ENCODE measurements at places on chromosomes 6 and 20.

GRCh38 chr20:12984069-12984765 lies 24.6 kb upstream of the SPTLC3 start:
- no peak for DNase-seq

DNA sequence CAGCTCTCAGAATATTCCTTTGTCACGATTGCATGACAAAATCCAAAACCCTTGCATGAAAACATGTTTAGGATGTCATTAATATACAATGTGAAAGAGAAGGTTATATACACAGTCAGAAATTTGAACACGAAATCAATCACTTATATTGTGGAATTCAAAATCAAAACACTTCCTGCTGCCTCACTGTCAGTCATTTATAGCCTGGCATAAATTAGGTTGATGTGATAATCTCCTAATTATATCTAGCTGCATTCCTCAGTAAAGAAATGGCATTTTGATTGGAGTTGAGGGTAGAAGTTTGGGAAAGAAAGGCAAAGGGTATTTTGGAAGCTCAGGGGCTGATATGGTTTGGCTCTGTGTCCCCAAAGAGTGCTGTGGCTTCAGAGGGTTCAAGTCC lies 24.1 kb upstream of the BEND6 start:
- DNase-seq = no peak

DNA sequence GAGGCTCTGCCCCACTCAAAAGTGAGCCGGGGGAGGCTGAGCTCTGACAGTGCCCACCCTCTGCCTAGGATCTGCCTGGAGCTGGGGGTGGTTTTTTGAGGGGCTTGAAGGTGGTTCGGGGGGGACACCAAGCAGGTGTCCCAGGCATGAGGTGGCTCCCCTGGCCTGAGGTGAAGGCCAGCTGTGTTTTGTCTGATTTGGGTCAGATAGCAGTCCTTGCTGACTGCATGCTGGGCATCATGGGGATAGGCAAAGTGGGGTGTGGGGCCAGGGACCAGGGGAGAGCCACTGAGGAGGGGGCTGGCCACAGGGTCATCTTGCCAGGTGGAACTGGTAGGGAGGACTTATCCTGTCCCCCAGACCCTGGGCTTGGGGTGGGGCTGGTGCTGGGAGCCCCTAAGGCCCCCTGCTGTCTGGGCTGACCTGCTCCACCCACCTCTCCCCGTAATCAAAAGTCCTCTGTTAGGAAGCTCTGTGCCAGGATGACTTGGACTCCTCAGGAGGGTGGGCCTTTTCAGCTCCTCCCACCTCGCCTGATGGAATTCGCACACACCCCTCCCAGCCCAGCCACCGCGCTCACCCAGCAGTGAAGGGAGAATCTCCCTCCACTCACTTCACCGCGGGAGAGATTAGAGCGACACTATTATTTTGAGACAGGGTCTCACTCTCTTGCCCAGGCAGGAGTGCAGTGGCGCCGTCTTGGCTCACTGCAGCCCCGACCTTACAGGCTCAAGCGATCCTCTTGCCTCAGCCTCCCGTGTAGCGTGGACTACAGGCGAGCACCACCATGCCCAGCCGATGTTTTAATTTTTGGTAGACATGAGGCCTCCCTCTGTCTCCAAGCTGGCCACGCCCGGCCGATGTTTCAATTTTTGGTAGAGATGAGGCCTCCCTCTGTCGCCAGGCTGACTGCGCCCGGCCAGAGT lies 1.5 kb upstream of the COL9A3 start:
- DNase-seq = no peak

DNA sequence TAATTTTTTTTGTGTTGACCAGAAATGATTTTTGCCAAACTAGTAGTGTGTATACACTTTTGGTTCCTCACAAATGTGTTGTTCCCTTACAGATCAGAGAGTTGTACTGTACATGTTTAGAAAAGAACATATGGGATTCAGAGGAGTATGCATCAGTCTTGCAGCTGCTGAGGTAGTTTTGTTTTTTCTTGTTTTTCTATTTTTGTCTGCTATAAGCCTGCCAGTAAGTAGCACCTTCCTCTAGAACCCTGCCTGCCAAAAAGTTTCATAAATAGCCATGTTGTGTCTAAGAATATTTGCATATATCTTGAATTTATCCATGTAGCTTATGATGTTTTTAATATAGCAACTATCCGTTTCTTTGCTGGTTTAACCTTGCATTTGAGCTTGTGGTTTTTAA lies 46.4 kb downstream of the ORC3 start:
- no peak for DNase-seq

- no peak for DNase-seq
These were observed 81.4 kb downstream of the ANKS1A start for GRCh38 chr6:34970488-34970887.

DNA sequence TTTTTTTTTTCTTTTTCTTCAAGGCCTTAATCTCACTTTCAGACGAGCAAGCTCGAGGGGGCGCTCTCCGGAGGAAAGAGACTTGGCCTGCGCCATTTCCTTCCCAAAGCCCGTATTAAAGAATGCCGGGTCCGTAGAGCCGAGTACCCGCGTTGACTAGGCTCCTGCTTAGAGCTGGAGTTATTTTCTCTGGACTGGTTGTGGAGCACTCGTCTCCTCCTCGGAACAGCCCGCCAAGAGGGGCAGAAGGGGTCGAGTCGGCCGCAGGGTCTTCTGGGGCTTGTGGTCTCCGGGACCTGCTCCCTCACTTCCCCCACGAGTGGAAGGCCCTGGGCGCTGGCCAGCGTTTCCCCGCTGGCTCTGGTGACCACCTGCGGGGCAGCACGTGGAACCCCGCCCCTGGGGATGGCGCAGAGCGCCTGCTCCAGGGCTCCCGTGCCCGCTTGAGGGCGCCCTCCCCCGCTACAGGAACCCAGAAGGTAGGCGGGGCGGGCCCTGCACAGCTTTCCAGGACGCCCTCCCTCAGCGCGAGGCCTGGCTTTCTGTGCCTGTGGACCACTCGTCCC lies 2.7 kb upstream of the MEI4 start:
- DNase-seq = peak; percentile 19

- no peak for DNase-seq
These were observed 7.5 kb upstream of the SIRPA start for GRCh38 chr20:1887756-1888155.

DNA sequence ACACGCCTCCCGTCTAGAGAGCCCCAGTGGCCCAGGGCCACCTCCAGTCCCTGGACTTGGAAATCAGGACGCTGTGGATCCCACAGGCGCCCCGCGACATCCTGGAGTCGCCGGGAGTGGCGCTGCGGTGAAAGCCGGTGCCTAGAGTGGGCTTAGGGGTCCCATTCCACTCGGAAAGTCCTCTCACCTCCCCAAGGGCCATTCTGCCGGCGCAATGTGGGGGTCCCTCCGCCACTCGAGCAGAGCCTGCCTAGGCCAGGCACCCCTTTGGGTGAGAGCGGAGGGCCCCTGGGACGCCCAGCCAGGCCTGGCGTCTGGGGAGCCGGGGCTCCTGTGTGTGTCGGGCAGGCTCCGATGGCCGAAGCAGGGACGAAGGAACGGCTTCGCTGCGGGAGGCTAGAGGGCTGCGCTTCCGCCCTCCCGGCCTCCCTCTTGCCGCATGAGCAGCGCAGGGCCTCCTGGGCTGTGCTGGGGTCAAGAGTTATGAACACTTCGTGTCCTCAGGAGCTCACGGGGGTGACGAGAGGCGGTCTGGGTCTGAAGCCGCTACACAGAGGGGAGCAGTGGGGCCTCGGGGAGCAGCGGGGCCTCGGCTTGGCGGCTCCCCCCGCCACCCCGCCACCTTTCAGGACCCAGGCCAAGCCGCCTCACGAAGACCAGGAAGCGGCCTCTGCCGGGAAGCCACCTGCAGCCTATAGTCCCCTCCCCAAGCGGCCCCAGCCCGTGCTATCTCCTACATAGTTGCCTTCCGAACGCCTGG lies 13.6 kb downstream of the POU3F2 start:
- no peak for DNase-seq

DNA sequence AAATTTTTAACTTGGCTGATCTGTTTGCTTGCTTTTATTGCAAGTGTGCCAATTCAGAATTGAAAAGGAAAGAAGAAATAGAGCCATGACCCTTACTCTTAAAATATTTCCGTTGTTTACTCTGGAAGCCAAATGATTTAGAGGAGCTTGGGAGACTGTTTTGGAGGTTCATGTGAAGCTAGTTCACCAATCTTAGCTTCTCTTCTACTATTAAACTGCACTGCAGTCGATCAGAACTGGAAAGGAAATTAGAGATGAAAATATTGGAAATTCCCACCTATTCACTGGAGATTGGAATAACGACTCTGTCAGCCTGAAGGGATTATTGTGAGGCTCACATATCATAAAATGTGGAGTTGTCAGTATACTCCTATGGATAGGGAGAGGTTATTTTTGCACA lies 81.8 kb downstream of the MLIP start:
- no peak for DNase-seq

All from stimulated activated CD4-positive, alpha-beta T cell treated with anti-CD3 and anti-CD28 coated beads, Interleukin-2, amount 100 ng/mL, for 24 hours (primary cell).